Stimulated activated CD4-positive, alpha-beta T cell treated with anti-CD3 and anti-CD28 coated beads, Interleukin-1b, Interleukin-23, amount 100 ng/mL, for 4 hours (primary cell): ENCODE measurements at places on chromosomes 11 and 22.
A peak's percentile ranks its signal among the peaks of the same experiment; 100 is the strongest.

DNA sequence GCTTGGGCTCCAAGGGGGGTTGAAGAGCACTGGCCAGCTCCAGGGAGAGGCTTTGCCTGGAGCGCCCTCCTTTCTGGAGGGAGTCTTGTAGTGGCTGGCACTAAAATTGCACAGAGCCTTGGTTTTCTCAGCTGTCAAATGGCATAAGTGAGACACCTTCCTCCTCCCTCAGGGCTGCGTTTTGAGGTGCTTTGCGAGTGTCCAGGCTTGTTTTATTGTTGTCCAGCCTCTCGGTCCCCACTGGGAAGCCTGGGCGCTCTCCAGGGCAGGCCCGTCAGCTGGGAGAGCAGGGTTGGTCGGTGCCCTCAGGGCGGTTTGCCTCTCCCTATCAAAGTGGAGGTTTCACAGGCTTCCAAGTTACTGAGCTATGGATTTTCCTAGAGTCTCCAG is 149.3 kb upstream of the B3GAT1 start:
- DNase-seq, result no peak

DNA sequence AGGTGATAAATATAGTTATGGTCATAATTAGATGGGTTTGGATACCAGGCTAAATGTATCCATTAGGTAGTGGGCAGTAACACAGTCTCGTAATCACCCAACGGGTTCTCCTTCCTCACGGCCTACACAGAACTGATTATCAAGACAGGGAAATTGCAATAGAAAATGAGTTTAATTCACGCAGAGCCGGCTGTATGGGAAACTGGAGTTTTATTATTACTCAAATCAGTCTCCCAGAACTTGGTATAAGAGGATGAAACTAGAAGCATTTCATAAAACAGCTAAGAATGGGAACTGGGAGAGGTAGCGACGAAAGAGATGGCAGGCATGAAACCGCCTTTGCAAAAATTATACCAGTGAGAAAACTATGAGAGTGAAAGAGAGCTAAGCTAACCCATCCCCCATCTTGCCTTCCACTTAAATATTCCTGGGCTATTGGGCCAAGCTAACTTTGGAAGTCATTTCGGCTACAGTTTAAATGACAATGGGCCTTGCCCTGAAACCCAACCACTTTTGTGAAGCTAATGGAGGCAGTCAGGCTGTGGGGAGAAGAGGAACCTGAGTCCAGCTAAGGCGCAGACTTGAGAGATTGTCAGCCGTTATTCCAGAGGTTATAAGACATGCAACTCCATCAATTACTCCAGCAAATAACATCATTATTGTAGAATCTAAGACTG is 29.6 kb downstream of the CTSC start:
- DNase-seq, result no peak

- DNase-seq, result no peak
Measured at GRCh38 chr11:114109206-114110090, 49.9 kb downstream of the ZBTB16 start.

DNA sequence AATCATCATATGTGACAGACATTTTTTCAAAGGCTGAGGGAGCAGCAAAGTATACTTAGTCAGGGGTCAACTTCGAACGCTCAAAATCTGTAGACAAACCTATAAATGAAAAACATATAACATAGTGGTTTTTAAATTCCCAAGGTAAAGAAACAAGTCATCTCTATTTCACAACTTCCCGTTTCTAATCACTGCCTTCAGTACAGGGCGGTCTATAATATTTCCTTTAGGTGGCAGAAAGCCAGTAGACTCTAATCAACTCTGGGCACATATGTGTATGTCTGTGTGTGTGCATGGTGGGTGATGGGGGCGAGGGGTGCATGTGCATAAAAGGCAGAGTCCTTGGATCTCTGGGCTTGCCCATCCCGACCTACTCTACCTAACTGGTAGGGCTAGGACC is 55.0 kb upstream of the ARFGAP3 start:
- no peak for DNase-seq

GRCh38 chr11:92225125-92225567 is 528 bp downstream of the FAT3 start:
- DNase-seq, result no peak

GRCh38 chr22:28869736-28870135 is 13.6 kb upstream of the ZNRF3 start:
- no peak for DNase-seq

DNA sequence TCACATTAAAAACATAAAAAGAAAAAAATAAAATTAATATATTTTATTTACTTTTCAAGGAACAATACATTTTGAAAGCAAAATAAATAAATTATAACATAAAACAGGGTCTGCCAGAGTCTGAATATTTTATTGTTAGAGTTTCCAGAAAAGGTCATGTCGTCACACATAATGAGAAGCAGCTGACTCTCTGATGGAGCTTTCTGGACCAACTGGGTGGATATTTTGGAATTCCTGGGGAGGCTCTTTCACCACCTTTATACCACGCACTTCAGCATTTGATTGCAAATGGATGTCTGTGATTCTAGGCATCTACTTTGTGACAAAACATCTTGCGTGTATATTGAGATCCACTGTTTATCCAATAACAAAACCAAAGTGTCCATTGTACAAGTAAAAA is 455.0 kb upstream of the CCDC179 start:
- DNase-seq, result no peak

GRCh38 chr11:109859045-109859724 is 234.0 kb upstream of the ZC3H12C start:
- DNase-seq, result no peak

- DNase-seq, result no peak
Measured at GRCh38 chr11:121688055-121688491, 235.3 kb upstream of the SORL1-AS1 start.

- DNase-seq, result peak; percentile 9
Measured at GRCh38 chr11:9263840-9264315, 1.3 kb downstream of the DENND5A start.

DNA sequence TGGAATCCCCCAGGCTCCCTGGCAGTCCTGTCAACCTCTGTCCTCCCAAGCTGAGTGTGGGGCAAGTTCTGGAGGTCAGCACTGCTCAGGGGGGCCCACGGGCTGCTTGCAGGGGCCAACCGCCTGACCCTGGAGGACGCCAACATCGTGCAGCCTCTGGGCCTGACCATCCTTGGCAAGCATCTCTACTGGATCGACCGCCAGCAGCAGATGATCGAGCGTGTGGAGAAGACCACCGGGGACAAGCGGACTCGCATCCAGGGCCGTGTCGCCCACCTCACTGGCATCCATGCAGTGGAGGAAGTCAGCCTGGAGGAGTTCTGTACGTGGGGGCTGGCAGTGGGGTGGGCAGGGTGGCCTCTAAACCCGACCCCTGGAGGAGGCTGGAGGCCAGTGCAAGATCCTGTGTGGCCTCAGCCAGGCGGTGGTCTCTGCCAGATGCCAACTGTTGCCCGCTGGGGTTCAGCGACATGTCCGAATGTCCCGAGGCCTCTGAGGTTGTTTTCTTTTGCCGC is 34.6 kb upstream of the PPP6R3 start:
- no peak for DNase-seq

DNA sequence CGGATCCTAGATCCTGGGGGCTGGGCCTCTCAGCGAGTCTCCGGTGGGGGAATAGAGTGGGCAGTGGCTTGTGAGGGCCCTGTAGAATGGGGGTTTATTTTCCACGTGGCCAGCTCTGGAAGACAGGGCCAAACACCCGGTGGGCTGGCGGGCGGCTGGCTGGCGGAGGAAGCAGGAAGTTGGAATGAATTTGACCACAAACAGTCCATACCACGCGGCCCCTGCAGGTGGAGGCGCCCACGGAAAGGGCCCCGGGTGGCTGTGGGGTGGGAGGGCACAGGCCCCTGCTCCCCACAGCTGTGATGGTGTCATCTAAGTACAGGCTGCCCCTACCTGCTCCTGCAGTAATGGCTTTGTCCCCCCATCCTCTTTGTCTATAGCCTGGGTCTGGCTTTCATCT is 15.1 kb downstream of the MCAT start:
- no peak for DNase-seq

DNA sequence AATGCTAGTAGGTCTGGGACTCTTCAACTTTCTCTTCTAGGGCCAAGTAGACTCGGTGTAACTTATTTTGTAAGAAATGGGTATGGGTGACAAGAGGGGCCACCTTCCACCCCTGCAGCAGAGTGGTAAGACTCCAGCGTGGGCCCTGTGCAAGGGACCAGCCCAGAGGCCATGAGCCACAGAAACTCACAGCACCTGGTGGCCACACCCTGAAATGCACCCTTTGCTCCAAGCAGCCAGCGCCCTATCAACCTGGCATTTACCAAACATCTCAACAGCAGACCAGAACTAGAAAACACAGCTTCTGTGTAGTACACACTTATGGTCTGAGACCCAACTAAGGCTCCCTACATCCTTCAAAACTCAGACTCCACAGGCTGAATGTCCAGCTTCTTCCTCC is 5.7 kb downstream of the CDCA5 start:
- DNase-seq, result peak; percentile 55

DNA sequence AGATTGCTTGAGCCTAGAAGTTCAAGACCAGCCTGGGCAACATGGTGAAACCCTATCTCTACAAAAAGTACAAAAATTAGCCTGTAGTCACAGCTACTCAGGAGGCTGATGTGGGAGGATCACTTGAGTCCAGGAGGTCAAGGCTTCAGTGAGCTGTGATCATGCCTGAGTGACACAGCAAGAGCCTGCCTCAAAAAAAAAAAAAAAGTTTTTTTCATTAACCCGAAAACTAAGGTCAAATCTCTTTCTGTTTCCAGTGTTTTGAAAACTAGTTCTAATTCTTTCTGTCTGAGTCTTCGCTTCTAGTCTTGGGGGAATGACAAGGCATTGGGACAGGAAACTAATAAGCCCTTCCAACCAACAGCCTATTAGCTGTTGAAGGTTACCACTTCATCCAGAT is 57.6 kb downstream of the LIF start:
- no peak for DNase-seq

GRCh38 chr11:69642549-69642912 is 1.6 kb downstream of the CCND1 start:
- DNase-seq, result peak; percentile 65

GRCh38 chr11:94741022-94741679 is 27.0 kb upstream of the AMOTL1 start:
- DNase-seq, result no peak

GRCh38 chr11:79414041-79414440 is 26.8 kb downstream of the TENM4 start:
- no peak for DNase-seq

- no peak for DNase-seq
Measured at GRCh38 chr22:33381531-33382406, 323.6 kb upstream of the SYN3 start.

DNA sequence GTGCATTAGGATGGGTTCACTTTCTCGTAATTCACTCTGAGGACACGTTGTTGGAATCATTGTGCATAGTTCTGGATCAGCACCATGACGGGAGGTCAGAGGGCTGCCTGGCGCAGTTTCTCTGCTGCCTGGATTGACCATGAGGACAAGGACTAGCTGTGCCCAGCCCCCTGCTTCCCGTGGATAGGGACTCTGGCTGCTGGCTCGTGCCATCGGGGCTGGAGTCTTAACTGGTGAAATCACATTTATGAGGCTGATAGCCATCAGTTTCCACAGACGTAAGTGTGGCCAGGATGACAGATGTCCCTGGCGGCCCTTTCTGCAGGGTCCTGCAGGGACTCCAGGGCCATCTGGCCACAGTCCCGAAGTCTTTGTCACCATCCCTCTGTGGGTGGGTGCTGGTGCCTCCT is 24.1 kb upstream of the GRAMD4 start:
- no peak for DNase-seq

DNA sequence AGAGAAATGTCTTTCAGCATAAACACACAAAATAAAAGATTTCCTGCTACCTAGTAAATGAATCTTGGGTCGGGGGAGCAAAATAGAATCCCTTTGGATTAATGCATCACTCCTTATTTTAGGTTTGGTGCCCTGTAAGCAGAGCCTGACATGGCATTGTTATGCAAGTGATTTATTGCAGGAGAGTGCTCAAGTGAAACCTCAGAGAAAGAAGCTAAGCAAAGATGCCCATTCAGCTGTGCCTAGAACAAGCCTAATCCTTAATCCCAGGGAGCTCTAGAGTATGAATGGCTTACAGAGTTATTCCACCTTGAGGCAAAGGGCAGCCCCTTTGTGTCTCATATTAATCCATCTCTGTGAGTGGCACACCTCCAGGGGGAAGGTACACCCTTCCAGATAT is 21.1 kb downstream of the C11orf87 start:
- DNase-seq, result no peak

DNA sequence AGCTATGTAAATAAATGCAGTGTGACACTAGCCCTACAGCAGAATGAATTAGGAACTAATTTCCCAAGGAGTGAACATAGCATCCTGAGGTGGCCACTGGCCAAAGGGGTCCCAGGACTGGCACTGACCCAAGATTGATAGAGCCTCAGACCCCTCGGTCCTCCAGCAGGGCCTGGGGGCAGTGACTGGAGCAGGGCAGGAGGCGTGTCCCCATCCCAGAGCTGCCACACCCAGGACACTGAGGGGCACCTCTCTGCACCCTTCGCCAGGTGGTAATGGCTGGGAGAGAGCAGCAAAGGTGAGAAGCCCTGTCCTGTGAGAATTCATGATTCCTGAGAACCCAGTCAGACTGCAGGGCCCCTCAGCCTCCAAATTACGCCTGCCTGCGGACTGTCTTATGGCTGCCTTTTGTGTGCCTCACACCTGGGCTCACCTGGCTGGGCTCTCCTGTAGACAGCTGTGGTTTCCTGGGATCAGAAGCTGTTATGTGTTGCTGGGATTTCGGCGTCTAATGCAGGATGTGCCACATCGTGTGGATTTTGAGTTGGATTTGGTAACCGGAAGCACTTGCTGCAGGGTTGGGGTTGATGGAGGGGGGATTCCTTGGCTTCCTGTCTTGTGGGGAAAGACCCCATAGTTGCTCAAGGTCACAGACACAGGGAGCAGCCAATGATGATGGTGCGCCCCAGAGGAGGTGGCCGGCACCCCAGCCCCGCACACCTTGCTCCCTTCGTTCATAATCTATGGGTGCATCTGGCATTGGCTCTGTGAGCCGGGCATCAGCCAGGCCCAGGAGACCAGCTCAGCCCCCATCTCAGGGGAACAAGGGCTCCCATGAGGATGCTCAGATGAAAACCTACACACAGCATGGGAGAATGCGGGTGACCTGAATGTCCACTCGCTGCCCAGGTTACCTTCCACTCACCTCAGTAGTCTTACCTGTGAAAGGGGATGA is 582.9 kb downstream of the BRD1 start:
- DNase-seq, result no peak

DNA sequence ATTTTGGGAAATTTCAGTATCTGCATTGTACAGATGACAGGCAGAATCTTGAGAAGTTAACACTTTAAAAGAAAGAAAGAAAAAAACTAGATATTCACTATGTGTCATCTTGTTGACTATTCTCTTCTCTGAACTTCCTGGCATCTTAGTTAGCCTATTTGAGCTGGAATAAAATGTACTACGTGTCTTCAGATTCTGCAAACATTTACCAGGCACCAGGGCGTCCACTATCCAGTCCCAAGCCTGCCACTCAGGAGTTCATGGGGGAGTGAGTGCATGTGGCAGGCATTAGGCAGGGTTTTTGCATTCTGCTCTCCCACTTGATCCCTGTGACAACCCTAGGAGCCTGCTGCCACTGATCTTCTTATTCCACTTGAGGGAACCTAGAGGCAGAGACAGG is 25.0 kb downstream of the TIMP3 start:
- no peak for DNase-seq

GRCh38 chr22:22886546-22886945 is 1.1 kb upstream of the IGLL5 start:
- DNase-seq, result no peak
